ENCODE measurements at places on chromosomes 12 and 14. TPM values are rescaled to one million over a fixed set of nuclear protein-coding genes. Genes with fewer than 3 reads are reported as not detected.

GRCh38 chr14:66920196-66920595 lies 269.0 kb upstream of the GARIN2 start:
- no peaks in the 10 kb centered on the region for H3K36me3 ChIP-seq
- no peaks in the 10 kb centered on the region for H3K4me1 ChIP-seq
- no peak overlapping the region for H3K27ac ChIP-seq
- no peak overlapping the region for H3K4me3 ChIP-seq
- H3K27me3 ChIP-seq: no peaks in the 10 kb centered on the region
- DNase-seq: no peak

DNA sequence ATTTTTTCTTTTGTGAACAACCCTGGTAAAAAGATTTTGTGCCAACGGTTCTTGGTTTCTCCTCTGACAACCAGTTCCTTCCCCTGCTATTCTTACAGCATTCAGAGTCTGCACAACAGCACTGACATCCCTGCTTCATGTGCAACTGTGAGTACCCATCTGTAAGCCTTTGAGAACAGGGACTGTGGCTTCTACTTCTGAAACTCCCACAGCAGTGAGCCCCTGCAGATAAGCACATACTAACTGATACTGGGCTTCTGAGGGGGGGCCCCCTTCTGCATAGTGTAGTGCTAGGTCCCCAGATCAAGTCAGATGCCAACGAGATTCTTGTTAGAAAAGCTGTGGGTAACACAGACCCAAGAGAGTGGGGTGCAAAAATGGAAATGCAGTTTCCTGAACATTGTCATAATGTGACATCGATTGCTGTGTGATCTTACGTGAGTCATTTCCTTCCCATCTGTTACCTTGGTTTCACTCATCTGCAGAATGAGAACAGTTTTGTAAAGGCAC lies 11.1 kb upstream of the NINJ2 start:
- no peaks in the 10 kb centered on the region for H3K4me1 ChIP-seq
- no peaks in the 10 kb centered on the region for H3K36me3 ChIP-seq
- no peak overlapping the region for H3K27ac ChIP-seq
- DNase-seq: no peak
- no peaks in the 10 kb centered on the region for H3K27me3 ChIP-seq
- no peak overlapping the region for H3K4me3 ChIP-seq

DNA sequence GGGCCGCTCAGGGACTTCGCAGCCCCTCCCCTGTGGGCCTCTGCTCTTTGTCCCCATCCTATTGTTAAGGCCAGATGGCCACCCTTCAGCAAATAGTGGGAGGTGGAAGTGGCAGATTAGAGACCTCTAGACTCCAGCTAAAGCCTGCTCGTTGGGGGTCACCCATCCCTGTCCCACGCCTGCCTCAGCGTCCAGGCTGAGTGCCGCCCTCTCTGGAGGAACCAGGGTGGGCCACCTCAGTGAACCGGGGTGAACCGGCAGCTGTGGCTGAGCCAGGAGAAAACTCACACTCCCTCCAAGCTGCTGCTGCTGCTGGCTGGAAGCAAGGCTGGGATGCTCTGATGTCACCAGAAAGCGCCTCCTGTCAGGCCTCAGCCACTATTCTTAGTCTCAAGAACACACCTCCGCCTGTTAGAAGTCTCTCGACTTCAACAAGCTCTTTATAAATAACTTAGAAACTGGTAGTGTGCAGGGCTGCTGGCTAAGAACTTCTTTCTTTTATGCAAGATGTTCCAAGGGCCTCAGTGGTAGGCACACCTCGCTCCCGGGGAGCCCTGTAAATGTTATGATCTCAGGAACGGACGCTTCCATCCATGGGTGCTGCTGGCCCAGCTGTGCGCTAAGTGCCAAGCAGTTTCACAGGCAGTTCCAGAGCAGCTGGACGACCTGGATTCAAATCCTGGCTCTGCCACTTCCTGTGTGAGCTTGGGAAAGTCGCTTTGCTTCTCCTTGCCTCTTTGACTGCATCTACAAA lies 19.8 kb upstream of the TESC start:
- H3K27me3 ChIP-seq: no peaks in the 10 kb centered on the region
- no peaks in the 10 kb centered on the region for H3K36me3 ChIP-seq
- no peak for DNase-seq
- H3K4me3 ChIP-seq: no peak overlapping the region

DNA sequence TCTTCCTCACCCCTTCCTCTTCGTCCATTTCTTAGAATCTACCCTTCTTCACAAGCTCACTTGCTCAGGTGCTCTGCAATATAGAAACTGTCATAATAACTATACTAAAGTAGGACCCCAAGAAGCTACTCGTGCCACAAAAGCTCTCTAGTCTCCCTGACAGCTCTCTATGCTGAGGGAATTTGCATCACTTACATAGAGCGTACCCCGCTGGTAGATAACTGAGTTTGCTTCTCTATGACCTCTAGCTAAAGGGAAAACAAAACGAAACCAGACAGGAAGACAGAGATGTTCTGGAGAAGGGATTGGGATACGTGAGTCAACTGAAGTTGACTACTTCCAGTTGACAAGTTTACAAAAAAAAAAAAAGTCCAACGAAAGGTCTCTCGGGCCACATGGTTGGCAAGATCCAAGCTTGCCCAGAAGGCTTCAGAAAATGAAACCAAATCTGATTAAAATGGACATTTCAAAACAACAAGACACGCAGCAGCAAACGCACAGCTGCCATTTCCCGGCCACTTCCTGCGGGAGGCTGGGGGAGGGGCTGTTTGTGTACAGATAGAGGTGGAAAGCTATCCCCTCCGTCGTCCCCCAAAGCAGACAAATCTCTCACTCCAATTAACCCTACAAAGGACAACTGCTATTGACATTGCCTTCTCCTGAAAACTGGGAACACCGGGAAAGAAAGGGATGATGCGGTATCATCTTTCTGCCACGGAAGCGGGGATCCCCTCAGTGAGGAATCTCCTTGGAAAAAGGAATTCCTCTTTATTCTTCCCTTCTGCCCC lies 1.3 kb downstream of the BAZ2A start:
- peak; percentile 77 for DNase-seq
- no peaks in the 10 kb centered on the region for H3K27me3 ChIP-seq
- H3K27ac ChIP-seq: peak overlapping the region; percentile 91
- no peaks in the 10 kb centered on the region for H3K36me3 ChIP-seq
- peak overlapping the region; percentile 84 for H3K4me3 ChIP-seq

The IAPP gene
- not detected for total RNA-seq

GRCh38 chr12:47023953-47024352 lies 55.5 kb upstream of the PCED1B start:
- H3K36me3 ChIP-seq: no peaks in the 10 kb centered on the region
- no peaks in the 10 kb centered on the region for H3K4me1 ChIP-seq
- H3K27ac ChIP-seq: no peak overlapping the region
- H3K27me3 ChIP-seq: no peaks in the 10 kb centered on the region
- no peak overlapping the region for H3K4me3 ChIP-seq

The EML5 gene
- total RNA-seq: 1.2 TPM

The SP1 gene
- 83.6 TPM for total RNA-seq

DNA sequence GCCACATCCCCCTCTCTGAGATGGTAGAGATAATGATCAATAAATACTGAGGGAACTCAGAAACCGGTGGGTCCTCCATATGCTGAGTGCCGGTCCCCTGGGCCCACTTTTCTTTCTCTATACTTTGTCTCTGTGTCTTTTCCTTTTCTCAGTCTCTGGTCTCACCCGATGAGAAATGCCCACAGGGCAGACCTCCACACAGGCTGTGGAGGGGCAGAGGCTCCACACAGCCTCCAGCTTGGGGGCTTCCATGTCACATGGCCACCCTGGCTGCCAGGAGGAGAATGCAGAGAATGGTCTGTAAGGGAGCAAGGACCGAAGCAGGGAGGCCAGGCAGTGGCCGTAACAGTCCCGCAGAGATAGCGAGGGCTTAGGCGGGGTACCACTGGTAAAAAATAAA lies 105.9 kb downstream of the NTF3 start:
- H3K27ac ChIP-seq: no peak overlapping the region
- H3K36me3 ChIP-seq: no peaks in the 10 kb centered on the region
- no peaks in the 10 kb centered on the region for H3K27me3 ChIP-seq
- H3K4me3 ChIP-seq: no peak overlapping the region
- no peak for DNase-seq
- H3K4me1 ChIP-seq: no peaks in the 10 kb centered on the region

GRCh38 chr12:109110988-109111495 lies 5.3 kb upstream of the ACACB start:
- peak; percentile 96 for DNase-seq
- H3K27ac ChIP-seq: peak overlapping the region; percentile 90
- no peaks in the 10 kb centered on the region for H3K27me3 ChIP-seq
- H3K4me3 ChIP-seq: peak overlapping the region; percentile 53
- H3K36me3 ChIP-seq: no peaks in the 10 kb centered on the region

GRCh38 chr12:19085090-19085489 lies 44.4 kb upstream of the PLEKHA5 start:
- no peak for DNase-seq
- no peaks in the 10 kb centered on the region for H3K36me3 ChIP-seq
- H3K27ac ChIP-seq: no peak overlapping the region

The NELL2 gene
- total RNA-seq: 3.0 TPM

- no peaks in the 10 kb centered on the region for H3K27me3 ChIP-seq
- H3K4me3 ChIP-seq: no peak overlapping the region
- no peaks in the 10 kb centered on the region for H3K4me1 ChIP-seq
- no peaks in the 10 kb centered on the region for H3K36me3 ChIP-seq
These were observed 913.5 kb downstream of the VRK1 start for GRCh38 chr14:97710726-97711125.

The CCDC38 gene
- total RNA-seq: not detected

GRCh38 chr12:110546339-110546738 lies 36.8 kb downstream of the PPTC7 start:
- H3K4me3 ChIP-seq: no peak overlapping the region
- no peak overlapping the region for H3K27ac ChIP-seq
- no peaks in the 10 kb centered on the region for H3K4me1 ChIP-seq
- no peaks in the 10 kb centered on the region for H3K27me3 ChIP-seq
- H3K36me3 ChIP-seq: no peaks in the 10 kb centered on the region

DNA sequence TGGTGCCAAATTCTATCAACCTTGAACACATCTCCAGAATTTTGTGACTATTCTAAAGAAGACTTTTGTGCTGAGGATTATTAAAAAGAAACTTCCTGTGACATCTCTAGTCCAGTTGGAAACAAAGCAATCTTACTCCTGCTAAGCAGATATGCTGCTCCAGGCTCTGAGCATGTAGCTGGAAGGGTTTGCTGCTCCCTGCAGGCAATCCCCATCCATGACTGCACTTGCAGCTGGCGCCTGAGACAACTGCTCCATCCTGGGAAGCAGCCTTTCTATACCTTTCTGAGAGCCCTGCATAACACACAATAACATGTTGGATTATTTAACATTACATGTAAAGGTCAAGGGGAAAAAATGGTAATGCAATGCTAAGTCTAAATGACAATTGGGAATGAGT lies 105.1 kb downstream of the NDUFA12 start:
- no peaks in the 10 kb centered on the region for H3K27me3 ChIP-seq
- no peak overlapping the region for H3K4me3 ChIP-seq
- DNase-seq: no peak
- no peaks in the 10 kb centered on the region for H3K36me3 ChIP-seq
- H3K27ac ChIP-seq: no peak overlapping the region

DNA sequence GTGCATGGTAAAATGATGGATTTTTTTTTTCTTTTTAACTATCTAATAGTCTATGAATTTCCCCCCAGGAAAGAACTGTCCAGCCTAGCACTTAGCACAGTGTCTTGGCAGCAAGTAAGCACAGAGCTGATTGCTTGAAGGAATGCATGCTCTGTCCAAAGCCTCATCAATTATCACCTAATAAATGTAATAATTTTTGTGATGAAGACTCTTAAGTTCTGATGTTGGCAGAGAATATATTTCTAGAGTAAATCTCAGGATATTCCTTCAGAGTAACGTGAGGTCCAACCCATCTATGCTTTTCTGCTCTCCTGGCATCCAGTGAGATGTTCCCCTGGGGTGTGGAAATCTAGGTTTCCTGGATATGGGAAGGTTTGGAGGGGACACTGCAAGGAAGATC lies 152.4 kb downstream of the TMX1 start:
- DNase-seq: no peak
- H3K27ac ChIP-seq: no peak overlapping the region
- H3K4me1 ChIP-seq: no peaks in the 10 kb centered on the region

DNA sequence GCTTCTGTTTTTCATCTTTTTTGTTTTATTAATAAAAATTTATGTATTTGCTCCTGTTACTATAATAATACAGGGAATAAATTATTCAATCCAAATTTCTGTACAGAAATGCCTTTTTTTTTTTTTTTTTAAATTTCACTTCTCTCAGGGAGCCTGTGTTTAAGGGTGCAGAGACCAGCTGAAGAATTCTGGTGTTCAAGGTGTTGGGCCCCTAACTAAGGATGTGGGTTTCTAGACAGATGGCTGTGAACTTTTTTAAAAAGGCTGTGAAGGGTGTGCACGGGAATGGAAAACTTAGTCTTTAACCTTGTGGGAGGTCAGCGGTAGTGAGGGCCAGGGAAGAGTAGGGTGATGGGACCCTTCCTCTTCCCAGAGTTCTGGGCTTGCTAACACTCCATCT lies 1.3 kb upstream of the DTX3 start:
- H3K4me3 ChIP-seq: no peak overlapping the region
- no peaks in the 10 kb centered on the region for H3K36me3 ChIP-seq
- H3K27me3 ChIP-seq: no peaks in the 10 kb centered on the region
- no peak for DNase-seq
- H3K27ac ChIP-seq: peak overlapping the region; percentile 6
- H3K4me1 ChIP-seq: no peaks in the 10 kb centered on the region

DNA sequence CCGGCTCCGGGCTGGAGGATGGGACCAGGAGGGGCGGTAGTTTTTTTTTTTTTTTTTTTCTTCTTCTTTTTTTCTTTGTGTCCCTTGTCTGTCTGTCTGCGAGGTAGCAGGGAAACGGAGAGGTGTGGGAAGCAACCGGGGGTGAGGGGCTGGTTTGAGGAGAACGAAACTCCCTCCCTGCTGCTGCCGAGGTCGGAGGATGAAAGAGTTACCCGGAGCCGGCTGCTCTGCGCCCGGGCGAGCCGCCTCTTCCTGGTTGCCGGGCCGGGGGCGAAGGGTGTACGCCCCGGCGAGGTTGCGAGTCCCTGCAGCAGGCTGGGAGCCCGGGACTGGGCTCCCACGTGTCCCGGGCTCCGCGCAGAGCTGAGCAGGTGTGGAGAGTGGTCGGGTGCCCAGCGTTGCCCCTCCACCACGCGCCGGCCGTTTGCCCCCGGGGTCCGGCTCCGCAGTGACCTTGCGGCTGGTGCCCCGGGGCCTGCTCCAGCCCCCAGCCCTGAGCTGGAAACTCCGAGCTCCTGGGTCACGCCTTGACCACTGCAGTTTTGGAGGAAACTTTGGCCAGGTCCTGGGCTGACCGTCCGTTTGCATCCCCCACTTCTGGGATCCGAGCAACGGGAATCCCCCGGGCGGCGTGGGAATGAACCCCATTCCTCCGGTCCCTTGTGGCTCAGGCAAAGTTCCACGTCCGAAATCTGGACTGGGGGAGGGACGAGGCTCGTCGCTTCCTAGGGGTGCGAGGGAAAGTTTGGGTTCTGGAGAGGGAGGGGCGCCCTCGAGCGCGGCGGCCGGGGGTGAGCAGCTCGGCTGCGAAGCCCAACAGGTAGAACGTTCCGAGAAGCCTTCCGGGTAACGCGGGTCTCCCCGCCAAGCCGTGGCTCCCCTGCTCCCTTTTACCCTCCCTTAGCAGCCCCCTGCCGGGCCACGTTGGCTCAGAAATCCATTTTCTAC lies 1.3 kb downstream of the CHST11 start:
- peak overlapping the region; percentile 84 for H3K27ac ChIP-seq
- peak overlapping the region; percentile 76 for H3K4me3 ChIP-seq
- H3K36me3 ChIP-seq: no peaks in the 10 kb centered on the region
- DNase-seq: peak; percentile 24

- no peak for DNase-seq
- no peaks in the 10 kb centered on the region for H3K4me1 ChIP-seq
- no peak overlapping the region for H3K27ac ChIP-seq
- no peaks in the 10 kb centered on the region for H3K36me3 ChIP-seq
These were observed 91.9 kb downstream of the PCNX1 start for GRCh38 chr14:70999117-70999516.

GRCh38 chr14:56195704-56196103 lies 77.5 kb downstream of the PELI2 start:
- DNase-seq: peak; percentile 57
- no peaks in the 10 kb centered on the region for H3K27me3 ChIP-seq
- H3K27ac ChIP-seq: peak overlapping the region; percentile 10

Data from colonic mucosa (tissue), 4 donors.